Osteoblast (primary cell): ENCODE measurements at places on chromosomes 6 and 20. TPM values are rescaled to one million over a fixed set of nuclear protein-coding genes. Genes with fewer than 3 reads are reported as not detected.

- no peak for DNase-seq
- H3K27ac ChIP-seq: no peak overlapping the region
- no peaks in the 10 kb centered on the region for H3K36me3 ChIP-seq
- no peak overlapping the region for H3K4me3 ChIP-seq
Observed at GRCh38 chr20:1490643-1491195, 501 bp downstream of the SIRPB2 start.

DNA sequence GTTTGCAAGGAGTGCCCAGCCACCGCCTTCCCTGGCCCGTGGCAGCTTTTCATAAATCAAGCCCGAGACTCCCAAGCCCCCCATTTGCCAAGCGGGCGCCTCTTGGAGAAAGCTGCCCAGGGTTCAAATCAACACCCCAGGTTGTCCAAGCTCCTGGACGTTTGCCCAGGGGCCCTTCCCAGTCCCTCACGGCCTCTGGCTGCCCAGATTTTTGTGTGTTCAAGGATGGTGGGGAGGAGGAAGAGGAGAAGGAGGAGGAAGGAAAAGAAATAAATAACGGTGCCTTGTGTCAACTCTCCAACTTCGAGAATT is 20.6 kb upstream of the NFATC2 start:
- H3K4me1 ChIP-seq: peaks cover 44% of the 10 kb centered on the region
- peaks cover 18% of the 10 kb centered on the region for H3K27me3 ChIP-seq
- H3K4me3 ChIP-seq: peak overlapping the region; percentile 80
- DNase-seq: no peak
- no peaks in the 10 kb centered on the region for H3K36me3 ChIP-seq

DNA sequence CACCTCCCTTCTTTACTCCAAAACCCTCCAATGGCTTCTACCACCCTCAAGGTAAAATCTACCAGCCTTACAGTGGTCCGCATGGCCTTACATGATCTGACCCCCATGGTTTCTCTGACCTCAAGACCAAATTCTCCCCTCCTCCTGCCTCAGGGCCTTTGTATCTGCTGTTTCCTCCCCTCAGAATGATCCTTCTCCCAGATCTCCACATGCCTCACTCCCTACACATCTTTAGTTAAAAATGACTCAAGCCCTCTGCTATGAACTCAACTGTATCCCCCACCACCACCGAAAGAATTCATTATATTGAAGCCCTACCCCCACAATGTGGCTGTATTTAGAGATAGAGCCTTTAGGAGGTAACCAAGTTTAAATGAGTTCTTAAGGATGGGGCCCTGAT is 4.1 kb downstream of the SLC23A2 start:
- H3K36me3 ChIP-seq: no peaks in the 10 kb centered on the region
- H3K27me3 ChIP-seq: no peaks in the 10 kb centered on the region
- peaks cover 17% of the 10 kb centered on the region for H3K4me1 ChIP-seq
- H3K27ac ChIP-seq: no peak overlapping the region
- DNase-seq: no peak

GRCh38 chr20:24364482-24364881 is 104.9 kb upstream of the SYNDIG1 start:
- H3K36me3 ChIP-seq: no peaks in the 10 kb centered on the region
- H3K4me1 ChIP-seq: no peaks in the 10 kb centered on the region
- no peak for DNase-seq
- no peak overlapping the region for H3K4me3 ChIP-seq
- no peak overlapping the region for H3K27ac ChIP-seq

DNA sequence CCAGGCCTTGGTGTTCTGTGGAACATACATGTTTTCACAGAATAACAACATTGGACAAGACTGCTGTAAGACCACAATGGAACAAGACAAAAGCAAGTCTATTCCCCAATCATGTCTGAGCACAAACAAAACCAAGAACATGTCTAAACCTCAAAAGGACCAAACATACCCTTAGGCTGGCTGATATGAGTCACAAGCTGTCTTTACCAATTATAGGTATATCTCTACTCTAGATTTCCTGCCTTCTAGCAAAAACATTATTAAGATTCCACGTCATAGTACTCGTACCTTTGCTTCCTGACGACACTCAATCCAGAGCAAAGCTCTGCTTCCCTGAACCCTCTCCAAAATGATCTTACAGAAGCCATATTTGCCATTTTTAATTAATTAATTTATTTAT is 15.4 kb upstream of the L3MBTL1 start:
- no peak for DNase-seq
- H3K36me3 ChIP-seq: no peaks in the 10 kb centered on the region
- no peak overlapping the region for H3K4me3 ChIP-seq
- no peaks in the 10 kb centered on the region for H3K4me1 ChIP-seq
- no peaks in the 10 kb centered on the region for H3K27me3 ChIP-seq

GRCh38 chr6:130215526-130215925 is 7.2 kb downstream of the SAMD3 start:
- H3K27me3 ChIP-seq: peaks cover 3% of the 10 kb centered on the region
- no peaks in the 10 kb centered on the region for H3K4me1 ChIP-seq
- DNase-seq: peak; percentile 56
- no peaks in the 10 kb centered on the region for H3K36me3 ChIP-seq
- H3K27ac ChIP-seq: no peak overlapping the region
- no peak overlapping the region for H3K4me3 ChIP-seq

GRCh38 chr20:53617791-53618489 is 24.3 kb upstream of the ZNF217 start:
- H3K4me1 ChIP-seq: peaks cover 25% of the 10 kb centered on the region
- no peaks in the 10 kb centered on the region for H3K27me3 ChIP-seq
- no peak for DNase-seq
- H3K36me3 ChIP-seq: no peaks in the 10 kb centered on the region

DNA sequence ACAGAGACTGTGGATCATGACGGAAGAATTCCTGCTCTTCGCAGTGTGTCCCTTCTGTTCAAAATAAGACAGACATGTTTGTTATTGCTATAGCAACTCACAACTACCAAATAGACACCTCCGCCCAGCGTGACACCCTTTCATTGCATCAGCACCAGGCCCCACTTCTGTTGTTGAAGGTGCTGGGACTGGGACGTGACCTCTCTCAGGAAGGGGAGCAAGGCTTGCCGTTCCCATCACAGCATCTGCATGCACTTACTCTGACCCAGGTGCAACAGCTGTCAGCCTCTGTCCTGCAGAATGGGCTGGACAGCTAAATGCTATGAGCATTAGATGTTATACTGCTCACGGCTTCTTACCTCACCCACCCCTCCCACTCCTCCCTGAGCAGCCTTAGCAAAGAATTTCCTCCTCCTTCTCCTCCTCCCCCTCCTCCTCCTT is 94.1 kb downstream of the DACT2 start:
- H3K27ac ChIP-seq: no peak overlapping the region
- H3K4me1 ChIP-seq: no peaks in the 10 kb centered on the region
- H3K36me3 ChIP-seq: no peaks in the 10 kb centered on the region
- peaks cover 3% of the 10 kb centered on the region for H3K27me3 ChIP-seq
- H3K4me3 ChIP-seq: no peak overlapping the region

PKIB gene
- 0.72 and 3.5 TPM in 2 replicates for total RNA-seq

OR2H2 gene
- not detected in 2 replicates for total RNA-seq
